Activated naive CD4-positive, alpha-beta T cell treated with anti-CD3 and anti-CD28 coated beads, Interleukin-2, amount 50 U/mL, for 72 hours (primary cell): ENCODE measurements at places on chromosomes 1 and 21. TPM values are rescaled to one million over a fixed set of nuclear protein-coding genes. Genes with fewer than 3 reads are reported as not detected.

- peak; percentile 33 for DNase-seq
Measured at GRCh38 chr1:18927082-18927653, 24.8 kb upstream of the ALDH4A1 start.

DNA sequence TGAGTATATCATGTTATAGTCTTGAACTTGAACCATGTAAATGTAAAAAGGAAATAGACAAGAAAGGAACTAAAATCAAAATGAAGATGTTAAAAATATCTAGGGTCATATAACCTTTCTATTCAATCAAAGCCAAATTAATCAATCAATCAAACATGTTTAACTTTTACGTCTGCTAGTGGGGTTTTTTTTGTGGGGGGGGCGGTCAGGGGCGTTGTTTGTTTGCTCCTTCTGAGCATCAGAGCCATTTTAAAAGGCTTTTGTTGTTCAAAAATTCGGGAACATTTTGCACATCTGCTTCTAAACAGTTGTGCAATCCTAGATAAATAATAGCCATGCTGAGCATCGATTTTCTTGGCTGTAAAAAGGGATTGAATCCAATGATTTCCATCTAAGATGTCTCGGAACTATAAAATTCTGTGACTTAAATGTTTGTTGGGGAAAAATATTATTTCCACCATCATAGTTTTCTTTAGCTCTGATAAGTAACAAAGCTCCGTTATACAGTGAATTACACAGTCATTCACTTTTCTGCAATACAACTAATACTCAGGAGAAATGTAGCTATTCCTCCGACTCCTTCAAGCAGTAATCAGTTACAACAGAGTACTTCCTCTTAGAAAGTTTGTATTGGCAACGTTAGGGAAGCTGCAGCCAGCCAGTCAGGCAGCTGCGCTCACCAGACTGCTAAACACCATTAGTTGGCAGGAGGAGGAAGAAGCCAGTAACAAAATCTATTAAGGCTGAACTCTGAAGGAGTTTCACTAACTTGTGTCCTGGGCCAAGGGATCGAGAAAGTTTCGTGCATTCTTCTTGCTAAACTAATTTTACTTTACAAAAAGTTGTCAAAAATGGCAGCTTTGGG lies 2.2 kb downstream of the SPATA6 start:
- DNase-seq: no peak

DNA sequence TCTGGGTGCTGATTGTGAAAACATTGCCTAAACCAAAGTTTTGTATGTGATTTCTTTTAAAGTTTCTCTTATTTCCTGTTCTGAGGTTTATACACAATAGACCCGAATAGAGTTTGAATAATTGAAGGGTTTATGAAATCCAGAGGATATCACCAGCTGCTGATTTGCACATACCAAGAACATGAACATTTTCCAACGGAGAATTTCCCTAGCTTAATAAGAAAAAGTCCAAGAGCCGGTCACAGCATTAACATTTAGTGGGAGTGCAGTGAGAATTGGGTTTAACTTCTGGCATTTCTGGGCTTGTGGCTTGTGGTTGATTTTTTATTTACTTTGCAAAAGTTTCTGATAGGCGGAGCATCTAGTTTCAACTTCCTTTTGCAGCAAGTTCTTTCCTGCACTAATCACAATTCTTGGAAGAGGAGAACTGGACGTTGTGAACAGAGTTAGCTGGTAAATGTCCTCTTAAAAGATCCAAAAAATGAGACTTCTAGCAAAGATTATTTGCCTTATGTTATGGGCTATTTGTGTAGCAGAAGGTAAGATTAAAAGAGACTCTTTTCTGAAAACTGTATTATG lies at the start of gene CFH:
TSS of gene CFH (plus strand) at position 407 of the 579 bp plus-strand sequence. CDS start at position 482, 75 bp downstream.
- DNase-seq: no peak

GRCh38 chr21:33968080-33968994 lies 52.7 kb upstream of the ATP5PO start:
- DNase-seq: no peak

The TSPAN1 gene
- total RNA-seq: not detected

DNA sequence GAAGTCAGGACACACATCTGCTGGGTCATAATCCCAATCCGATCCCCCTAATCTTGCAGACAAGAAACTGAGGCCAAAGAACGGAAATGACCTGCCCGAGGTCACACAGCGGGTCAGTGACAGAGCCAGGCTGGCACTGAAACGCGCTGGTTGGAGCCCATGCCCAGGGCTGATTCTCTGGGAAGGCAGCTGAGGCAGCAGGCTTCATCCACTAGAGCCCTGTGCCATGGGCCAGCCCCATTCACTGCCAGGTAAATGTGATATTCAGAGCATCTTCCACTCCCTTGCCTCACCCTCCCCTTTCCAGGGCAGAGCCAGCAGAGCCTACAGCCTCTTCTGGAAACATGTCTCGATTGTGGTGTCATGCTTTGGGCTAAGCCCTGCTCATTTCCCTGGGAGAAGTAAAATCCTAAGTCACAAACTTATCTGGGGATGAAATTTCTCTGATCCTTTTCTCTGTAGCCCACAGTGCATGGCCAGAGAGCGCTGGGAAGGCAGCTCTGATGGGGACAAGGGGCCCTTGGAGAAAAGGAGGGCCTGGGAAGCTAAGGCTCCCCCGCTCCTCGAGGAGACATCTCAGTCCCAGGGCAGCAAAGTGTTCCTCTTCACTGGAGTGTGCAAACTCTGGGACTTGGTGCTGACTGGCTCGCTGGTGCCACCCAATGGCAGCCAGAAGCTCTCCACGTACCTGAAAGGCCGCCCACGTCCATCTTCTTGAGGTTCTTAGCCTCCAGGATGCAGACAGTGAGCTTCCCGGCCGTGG lies 110.4 kb downstream of the SYT2 start:
- DNase-seq: peak; percentile 36

- DNase-seq: no peak
Measured at GRCh38 chr1:192620071-192620635, 15.8 kb upstream of the RGS13 start.

GRCh38 chr1:109368464-109368863 lies 29.3 kb downstream of the SORT1 start:
- DNase-seq: no peak

DNA sequence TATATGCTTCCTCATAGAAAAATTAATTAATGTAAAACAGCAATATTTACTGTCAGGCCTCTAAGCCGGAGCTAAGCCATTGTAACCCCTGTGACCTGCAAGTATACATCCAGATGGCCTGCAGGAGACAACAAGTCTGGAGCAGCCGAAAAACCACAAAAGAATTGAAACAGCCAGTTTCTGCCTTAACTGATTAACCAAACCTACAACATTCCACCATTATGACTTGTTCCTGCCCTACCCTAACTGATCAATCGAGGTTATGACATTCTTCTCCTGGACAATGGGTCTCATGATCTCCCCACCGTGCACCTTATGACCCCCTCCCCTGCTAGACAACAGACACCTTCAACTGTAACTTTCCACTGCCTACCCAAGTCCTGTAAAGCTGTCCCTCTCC lies 205.8 kb upstream of the DUSP10 start:
- DNase-seq: no peak

The ATXN7L2 gene
- 21.9 TPM for total RNA-seq

The FAM167B gene
- total RNA-seq: 0.66 TPM

The LORICRIN gene
- not detected for total RNA-seq

- DNase-seq: no peak
Measured at GRCh38 chr1:16969057-16969611, 11.3 kb downstream of the MFAP2 start.

The APP gene
- total RNA-seq: 38.5 TPM

DNA sequence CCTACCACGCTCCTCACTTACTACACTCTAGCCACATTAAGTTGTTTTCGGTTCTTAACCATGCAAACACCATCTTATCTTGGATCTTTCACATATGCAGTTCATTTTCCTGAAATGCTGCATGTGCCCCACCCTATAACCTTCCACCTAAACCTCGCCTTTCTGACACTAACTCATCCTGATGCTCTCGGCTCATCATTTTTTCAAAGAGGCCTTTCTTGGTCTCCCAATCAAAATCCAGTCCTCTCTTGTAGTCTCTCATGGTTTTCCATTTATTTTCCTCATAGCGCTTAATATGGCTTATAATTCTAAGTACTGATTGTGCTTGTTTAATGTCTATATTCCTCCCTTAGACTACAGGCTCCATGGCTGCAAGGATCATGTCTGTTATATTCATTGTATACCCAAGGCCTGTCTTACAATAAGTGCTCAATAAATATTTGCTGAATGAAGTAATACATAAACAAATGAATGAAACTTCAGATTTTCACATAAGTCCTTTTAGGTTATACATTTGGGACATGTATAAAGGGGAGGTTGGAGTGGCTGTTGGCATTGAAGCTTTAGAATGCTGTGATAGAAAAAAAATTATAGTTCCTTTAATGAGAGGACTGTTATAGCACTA lies 79.2 kb upstream of the CDC42BPA start:
- DNase-seq: no peak

The FCGR1A gene
- not detected for total RNA-seq

GRCh38 chr1:173415905-173416450 lies 61.2 kb upstream of the PRDX6 start:
- DNase-seq: no peak

DNA sequence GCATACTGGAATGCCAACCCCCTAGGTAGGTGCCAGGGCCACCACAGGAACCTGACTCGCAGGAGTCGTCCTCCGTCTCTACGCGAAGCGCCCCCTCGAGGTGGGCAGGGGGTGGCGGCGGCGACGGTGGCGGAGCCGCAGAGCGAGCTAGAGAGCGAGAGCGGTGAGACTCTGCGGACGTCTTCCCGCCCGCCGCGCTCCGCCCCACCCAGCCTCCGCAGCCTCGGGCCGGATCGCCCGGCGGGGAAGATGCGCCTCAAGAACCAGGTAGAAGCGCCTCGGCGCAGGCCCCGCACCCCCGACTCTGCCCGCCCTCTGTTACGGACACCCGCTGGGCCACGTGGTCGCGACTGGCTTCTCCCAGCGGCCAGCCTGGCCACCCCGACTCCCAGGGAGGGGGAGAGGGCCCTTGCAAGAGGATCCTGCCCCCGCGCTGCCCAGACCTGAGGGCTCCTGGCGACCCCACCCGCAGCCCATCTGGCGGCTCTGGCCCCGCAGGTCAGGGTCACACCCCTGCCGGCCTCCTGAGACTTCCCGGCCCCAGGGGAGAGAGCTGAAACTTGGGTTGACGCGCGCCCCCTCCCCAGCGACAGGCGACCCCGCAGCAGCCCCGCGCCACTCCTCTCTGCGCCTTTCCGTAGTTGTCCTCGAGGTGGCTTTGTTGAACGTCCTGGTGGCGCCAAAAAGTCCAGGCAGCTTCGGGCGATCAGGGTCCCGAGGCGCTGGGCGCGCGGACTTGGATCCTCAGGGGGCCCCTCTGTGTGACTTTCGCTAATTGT lies 24.4 kb upstream of the AGBL4 start:
- peak; percentile 9 for DNase-seq

DNA sequence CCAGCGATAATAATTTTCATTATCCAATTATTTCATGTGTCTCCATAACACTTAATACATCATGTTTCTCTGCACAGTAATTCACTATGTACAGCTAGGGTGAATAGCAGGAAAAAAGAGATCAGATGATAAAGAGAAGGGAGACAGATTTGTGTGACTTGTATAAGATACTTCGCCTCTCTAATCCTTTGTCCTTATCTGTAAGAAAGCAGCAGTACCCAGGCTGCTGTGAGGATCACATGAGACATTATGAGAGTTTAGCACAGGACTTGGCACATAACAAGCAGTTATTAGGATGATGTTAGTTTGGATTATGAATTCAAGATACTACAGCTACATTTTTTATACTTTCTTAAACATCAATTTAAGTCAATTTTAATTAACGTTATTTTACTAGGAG lies 6.3 kb downstream of the ERG start:
- DNase-seq: no peak

- peak; percentile 54 for DNase-seq
Measured at GRCh38 chr21:42164064-42164789, 54.7 kb upstream of the ABCG1 start.

DNA sequence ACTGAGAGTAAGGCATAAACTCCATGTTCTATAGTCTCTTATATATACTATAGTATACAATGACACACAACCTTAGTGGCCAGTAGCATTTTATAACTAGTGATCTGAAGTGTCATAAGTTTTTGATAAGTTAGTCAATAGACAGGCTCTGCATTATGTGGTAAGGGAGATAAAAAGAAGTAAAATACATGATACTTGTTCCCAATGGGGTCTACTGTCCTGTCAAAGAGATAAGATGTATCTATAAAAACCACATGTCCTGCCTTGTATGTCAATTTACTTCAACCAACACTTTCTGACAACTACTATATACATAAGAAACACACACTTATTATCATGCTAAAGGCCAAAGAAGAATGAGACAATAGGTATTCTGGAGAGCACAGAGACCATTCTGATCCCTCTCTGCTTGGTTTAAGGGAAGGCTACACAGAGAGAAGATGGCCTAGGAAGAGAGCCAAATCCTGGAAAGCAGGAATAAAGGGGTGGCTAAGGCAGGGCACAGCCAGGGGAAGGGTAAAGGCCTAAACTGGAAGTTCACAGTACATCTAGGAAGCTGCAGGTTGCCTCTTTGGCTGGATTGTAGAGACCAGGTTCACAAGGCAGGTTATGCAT lies 91.4 kb downstream of the LYST start:
- no peak for DNase-seq

The CTH gene
- total RNA-seq: 12.0 TPM

DNA sequence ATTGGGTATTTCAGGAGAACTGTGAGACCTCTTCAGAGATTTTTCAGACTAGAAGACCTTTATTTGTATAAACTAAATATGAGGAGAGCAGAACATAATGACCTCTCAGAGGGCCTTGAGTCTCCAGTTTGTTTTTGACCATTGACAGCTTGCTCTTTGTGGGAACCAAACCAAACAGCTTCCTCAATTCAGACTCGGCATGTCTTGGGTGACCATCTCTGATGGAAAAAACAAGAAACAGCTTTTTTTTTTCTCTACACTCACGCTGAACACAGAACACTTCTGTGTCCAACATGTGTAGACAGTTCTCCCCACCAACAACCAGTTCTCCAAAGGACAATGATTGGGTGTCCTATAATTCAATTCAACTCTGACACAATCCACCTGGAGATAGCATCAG lies 11.5 kb downstream of the ATP1A4 start:
- DNase-seq: no peak

DNA sequence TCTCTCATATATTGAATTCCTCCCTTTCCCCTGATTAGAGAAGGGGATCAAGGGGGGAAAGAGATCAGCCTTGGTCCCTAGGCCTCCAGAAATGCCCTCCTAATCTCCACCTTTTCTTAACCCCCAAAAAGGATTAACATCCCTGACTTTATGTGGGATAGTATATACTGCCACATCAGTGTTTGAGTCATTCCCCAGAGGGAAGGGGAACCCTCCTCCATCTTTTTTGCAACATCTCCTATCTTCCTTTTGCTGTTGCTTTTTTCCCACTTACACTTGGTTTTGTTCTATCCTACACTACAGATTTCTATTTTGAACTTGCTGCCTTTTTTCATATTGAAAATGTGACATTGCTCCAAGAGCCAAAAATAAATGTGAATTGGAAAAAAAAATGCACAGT lies 65.4 kb upstream of the PODN start:
- DNase-seq: no peak

GRCh38 chr21:45580576-45581321 lies 38.5 kb upstream of the SLC19A1 start:
- DNase-seq: no peak

The CYP4Z1 gene
- total RNA-seq: not detected

- DNase-seq: no peak
Measured at GRCh38 chr1:239056940-239057339, 329.4 kb upstream of the CHRM3 start.

GRCh38 chr1:34696230-34696629 lies 58.6 kb upstream of the GJB5 start:
- no peak for DNase-seq

GRCh38 chr1:8402109-8402710 lies 84.3 kb downstream of the SLC45A1 start:
- no peak for DNase-seq

GRCh38 chr1:172867216-172867818 lies 183.4 kb downstream of the TNFSF18 start:
- no peak for DNase-seq
